ENCODE measurements at places on chromosomes 3 and 15.

GRCh38 chr3:142902356-142902755 lies 13.5 kb upstream of the PCOLCE2 start:
- no peak for DNase-seq

DNA sequence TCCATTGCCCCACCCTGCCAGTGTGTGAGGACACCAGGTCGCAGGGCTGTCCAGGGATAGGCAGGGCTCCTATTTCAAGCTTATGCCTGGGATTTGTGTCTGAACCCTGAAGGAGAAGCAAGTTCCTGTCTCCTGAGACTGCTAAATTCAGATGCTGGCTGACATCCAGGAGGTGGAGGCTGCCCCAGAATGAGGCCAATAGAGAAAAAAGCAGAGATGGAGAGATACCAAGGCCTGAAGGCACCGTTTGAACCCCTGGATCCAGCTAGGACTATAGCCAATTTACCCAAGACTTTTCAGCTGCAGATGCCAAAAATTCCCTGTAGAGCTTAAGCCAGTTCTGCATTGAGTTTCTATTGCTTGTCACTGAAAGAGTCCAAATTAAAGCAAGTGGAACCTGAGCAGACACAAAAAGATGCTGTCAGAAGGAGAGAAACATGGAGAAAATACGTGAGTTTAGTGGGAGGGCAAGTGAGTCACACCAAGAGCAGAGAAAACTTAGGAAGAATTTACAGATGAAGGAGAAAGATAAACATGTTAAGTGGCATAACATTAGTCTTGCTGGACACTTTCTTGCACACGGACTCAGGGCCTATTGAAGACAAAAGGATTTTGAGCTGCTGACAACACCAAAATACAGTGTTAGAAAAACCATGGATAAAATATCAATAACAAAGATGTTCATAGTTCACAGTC lies 148.6 kb downstream of the CNTN3 start:
- no peak for DNase-seq

GRCh38 chr3:45026038-45026437 lies at the start of gene CLEC3B:
Gene CLEC3B (plus strand): TSS chr3:45026303. CDS start chr3:45026363, 60 bp downstream.
- peak; percentile 62 for DNase-seq

DNA sequence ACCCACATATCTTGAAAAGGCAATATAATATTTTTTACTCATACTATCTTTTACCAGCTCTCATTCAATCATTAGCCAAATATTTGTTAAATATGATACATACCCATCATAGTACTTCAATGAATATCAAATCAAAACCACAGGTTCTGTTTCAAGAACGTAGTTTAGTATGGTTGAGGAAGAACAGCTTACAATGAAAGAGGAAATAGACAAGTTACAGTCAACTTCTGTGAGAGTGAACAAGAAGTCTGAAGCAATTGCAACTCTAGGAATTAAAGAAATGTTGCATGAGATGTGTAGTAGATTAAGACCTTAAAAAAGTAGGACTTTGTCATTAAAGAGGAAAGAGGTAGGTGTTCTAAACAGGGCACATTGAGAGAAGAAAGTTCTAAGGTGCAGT lies 9.3 kb downstream of the BCHE start:
- DNase-seq, result no peak

- no peak for DNase-seq
Measured at GRCh38 chr3:61323094-61323493, 71.8 kb upstream of the FHIT start.

DNA sequence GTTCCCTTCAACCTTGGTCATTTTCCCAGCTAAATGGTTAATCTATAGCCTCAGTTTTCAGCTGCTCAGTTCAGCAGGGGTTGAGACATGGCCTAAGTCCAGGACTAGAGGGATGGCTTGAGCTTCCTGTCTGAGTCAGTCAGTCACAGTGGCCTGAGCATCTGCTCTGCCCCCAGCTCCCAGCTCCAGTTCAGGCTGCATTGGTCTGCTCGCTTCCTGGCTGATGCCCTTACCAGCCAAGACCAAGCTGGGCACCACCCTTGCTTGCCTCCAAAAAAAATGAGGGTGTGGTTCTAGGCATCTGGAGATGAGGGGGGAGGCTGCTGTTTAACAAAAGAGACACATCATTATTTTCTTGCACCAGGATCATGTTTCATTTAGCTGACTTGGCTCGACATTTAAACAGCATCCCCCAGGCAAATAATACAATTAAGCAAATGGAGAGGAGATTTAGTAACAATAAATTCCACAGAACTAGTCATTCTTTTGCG lies 70.7 kb downstream of the WNT5A start:
- peak; percentile 71 for DNase-seq

- DNase-seq, result no peak
Measured at GRCh38 chr3:23985747-23986544, 40.9 kb downstream of the NR1D2 start.

DNA sequence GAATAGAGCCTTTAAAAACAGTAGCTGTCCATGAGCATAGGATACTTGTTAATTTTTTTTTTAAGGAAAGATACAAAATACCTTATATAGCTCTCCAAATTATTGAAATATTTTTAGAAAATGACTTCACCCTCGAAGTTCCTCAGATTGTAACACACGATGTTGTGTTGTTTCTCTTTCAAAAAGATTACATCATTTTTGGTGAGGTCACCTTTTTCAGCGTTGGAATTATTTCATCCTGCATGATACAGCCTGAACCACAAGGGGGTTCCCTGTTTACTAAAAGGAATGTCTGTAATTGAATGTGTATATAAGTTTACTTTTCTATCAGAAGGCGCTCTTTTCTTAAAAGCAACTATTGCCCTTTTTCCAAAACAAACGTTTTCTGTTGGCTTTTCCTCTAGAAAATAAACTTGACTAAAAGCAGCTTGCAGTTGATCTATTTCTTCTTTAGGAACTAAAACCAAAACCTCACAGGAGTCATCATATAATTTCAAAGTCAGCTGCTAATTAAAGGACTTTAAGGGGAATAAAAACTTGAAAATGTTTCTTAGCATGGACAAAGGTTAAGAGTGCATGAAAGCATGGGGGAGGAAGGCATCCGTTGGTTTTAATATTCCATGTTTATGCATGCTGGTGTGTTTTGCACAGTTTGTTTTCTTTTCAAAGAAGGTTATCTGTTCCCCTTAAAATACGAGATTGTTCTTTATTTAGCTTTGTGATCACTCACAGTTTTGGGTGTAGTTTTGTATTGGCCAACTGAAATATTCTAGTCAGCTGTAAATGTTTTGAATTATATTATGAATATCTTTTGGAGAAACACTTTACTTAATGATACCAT lies 29.4 kb downstream of the LYSMD4 start:
- DNase-seq, result peak; percentile 68

DNA sequence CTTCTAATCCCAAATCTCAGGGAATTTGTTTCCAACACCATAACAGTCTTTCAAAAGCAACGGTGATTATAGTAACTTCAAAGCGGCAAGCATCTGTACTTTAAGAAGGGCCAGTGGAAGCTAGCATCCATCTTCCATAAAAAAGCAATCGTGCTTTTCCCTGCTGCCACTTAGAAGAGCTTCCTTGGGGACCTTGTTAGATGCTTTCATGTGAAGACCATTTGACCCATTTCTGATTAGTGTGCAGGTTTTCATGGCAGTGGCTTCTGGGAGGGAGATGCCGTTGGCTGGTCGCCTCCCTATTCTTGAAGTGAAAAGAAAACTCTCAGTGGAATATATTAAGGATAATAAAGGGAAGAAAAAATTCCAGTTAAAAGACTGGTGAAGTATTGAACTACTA lies 354.1 kb downstream of the ROBO2 start:
- DNase-seq, result no peak

- no peak for DNase-seq
Measured at GRCh38 chr3:112002096-112002971, 3.6 kb downstream of the TAGLN3 start.

GRCh38 chr3:160486459-160486869 lies 36.9 kb upstream of the TRIM59 start:
- DNase-seq, result no peak

DNA sequence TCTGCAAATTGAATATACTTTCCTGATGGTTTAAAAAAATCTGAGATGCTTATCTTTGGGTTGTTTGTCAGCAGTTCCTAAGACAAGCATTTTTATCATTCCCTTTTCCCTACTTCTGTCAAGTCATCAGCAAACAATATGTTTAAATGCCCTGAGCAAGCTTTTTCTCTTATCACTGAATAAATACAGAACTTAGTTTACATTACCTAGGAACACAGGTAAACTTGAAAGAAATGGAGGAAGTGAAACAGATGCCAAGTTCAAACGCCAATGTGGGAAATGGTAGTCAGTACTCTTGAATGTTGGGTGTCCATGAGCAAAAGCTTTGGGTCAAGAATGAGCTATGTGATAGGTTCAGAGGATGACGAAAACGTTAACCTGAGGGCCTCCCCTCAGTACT lies 17.2 kb upstream of the TCAIM start:
- DNase-seq, result no peak

DNA sequence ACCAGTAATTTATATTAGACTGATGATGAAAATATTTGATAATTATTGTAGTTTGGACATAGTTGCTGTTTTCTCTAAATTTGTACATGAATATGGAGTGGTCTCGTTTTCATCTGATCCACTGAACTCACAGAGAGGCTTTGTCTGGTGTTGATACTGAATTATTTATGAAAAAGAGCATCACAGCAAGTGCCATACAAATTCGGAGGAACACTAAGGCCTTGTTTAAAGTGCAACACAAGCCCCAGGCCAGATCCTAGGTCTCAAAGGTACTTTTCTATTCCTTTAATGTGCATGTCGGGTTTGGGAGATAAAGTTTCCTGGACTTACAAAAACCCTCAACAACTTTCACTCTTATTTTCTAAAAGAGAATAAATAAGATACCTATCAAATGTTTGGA lies 796.8 kb upstream of the EPHA6 start:
- DNase-seq, result no peak

DNA sequence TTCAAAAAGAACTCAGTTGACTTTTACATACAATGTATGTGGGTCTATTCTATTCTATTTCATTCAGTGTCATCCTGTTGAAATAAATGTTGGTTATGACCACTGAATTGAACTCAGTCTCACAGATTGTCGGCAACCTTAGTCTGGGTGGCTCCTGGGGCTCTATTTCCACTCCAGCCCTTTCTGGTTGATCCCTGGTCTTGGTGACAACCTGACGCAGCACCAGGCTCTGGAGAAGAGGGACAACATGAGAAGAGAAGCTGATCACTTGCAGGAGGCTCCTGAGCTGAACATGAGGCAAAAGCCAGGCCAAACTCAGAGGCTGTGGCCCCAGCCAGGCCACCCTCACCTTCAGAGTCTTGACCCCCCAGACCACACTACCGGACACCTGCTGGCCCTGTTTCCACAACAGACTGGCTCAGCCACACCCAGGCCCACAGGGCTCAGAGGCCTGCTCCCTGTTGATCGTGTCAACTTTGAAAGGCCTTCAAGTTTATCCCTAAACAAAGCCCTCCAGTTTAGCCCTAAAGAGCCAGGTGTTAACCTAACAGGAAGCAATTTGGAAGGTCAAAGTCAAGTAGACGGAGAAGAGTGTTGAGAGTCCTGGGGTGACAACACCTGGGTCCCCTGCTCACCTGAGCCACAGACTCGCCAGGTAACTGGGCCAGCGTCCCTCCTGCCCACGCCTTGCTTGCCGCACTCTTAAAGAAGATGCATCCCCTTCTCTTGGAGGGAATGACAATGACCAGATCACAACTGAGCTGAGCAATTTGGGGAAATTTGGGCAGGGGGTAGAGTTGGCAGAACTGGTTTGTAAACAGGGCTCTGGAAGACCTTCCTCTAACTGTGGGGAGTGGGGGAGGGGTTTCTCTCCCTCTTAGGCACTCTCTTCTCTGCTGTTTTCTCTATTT lies 15.4 kb upstream of the MUC20 start:
- DNase-seq, result no peak

DNA sequence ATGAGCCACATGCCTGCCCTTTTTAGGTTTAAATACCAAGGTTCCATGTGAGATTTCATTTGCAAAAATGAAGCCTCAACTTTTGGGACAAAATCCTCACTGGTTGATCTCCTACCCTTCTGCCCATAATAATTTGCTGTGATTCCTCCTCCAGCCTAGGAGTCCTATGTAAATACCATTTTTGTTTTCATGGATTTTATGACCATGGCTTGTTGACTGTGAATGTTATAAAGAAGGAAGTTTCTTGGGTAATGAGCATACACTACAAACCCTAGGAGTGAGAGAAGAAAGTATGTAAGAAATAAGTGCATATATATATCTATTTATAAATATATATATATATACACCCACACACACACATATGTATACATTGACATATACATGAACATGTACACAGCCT lies 13.1 kb downstream of the RLBP1 start:
- no peak for DNase-seq

DNA sequence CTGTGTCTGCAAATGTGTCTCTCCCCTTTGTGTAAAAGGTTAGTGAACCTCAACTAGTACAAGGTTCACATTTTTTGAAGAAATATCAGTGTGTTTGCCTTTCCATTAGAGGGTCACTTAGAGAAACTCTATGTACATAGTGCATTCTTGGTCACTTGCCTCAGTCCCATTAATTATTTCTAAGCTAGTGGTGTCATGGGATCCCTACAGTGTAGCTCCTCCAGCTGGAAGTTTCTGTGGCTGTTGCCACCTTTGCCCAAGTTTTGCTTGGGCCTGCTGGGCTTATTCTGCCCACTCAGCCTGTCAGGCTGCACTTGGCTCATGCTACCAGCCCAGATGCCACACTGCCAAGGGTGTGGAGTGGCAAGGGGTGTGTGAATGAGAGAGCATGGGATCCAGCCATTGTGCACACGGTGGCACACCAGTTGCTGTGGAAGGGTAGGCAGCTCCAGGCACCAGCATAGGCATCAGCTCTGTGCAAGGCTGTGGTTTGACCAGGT lies 161.7 kb downstream of the ARPP21 start:
- DNase-seq, result no peak

- peak; percentile 68 for DNase-seq
Measured at GRCh38 chr3:71930056-71930991, 145.4 kb upstream of the PROK2 start.

- no peak for DNase-seq
Measured at GRCh38 chr3:15781637-15782402, 16.0 kb downstream of the ANKRD28 start.

DNA sequence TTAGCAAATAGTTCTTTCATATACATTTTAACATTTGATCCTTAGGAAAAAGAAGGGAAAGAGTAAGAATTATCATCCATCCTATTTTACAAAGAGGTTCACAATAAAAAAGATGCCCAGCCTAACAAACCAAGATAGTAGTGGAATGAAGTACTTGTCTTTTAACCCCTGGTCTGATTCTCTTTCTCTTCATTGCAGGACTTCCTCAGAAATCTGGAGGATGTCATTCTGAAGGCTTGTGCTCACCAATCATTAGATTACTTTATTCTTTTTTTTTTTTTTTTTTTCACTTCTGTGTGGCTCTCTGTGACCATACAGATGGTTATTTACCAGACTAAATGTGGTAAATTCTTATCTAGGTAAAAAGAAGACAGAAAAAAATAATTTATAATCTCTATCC lies 7.0 kb downstream of the HDGFL3 start:
- DNase-seq, result no peak

- DNase-seq, result no peak
Measured at GRCh38 chr3:77412021-77412438, 372.1 kb downstream of the ROBO2 start.

DNA sequence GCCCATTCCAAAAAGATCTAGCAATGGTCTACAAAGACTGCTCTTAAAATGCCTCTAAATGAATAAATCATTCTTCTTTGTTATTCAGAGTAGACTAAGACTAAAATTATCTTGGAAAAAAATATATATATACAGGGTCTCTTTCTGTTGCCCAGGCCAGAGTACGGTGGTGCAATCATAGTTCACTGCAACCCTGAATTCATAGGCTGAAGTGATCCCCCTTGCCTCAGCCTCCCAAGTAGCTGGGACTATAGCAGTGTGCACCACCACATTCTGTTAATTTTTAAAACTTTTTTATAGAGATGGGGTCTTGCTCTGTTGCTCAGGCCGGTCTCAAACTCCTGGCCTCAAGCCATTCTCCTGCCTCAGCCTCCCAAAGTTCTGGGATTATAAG lies 18.7 kb downstream of the WWTR1 start:
- no peak for DNase-seq

Measured in AG08396 (cell line).